ENCODE measurements at places on chromosomes 11 and 22. TPM values are rescaled to one million over a fixed set of nuclear protein-coding genes. Genes with fewer than 3 reads are reported as not detected.

DNA sequence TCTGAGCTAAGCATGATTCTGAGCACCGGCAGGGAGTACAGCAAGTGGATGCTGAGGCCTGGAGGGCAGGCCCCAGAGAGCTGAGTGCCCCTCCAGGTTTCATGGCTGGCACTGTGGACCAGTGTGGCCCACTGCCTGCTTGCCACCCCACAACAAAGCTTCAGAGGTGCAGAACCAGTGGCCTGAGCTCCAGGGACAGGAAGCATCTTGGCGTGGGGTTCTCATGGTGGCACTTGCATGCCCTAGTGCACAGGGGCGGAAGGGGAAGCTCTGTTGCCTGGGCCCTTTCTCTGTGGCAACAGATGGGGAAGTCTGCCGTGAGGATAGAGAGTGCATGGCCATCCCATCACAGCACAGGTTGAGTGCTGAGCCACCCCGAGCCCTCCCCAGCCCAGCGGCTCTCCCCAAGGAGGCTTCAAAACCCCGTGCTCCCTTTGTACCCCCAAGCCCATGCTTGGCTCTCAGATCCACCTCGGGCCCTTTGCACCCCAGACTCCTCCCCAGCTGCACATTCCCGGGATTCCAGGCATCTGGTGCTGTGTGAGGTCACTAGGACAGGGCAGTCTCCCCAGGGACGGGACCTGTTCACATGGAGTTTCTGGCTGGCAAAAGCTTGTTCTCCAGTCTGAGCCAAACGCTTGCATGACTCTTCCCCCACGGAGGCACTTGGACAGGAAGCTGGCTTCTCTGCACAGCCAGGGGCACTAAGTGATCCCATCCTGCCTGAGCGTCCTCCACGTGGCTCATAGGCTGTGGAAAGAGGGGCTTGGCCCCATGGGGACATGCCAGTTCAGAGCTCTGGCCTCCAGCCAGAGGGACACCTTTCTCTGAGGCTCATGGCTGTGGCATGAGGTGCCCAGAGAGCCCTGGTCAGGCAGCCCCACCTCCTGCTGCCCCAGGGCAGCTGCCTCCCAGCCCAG is 4.2 kb downstream of the SLC25A1 start:
- peaks cover 14% of the 10 kb centered on the region for H3K27me3 ChIP-seq
- H3K4me3 ChIP-seq = no peak overlapping the region
- no peak for DNase-seq
- H3K27ac ChIP-seq = no peak overlapping the region
- no peaks in the 10 kb centered on the region for H3K36me3 ChIP-seq

- peak overlapping the region; percentile 67 for H3K4me3 ChIP-seq
- H3K36me3 ChIP-seq = peaks cover 1% of the 10 kb centered on the region
- H3K27ac ChIP-seq = no peak overlapping the region
- H3K4me1 ChIP-seq = peaks cover 23% of the 10 kb centered on the region
- H3K27me3 ChIP-seq = peaks cover 32% of the 10 kb centered on the region
Measured at GRCh38 chr11:75428281-75428724, 4.7 kb downstream of the KLHL35 start.

B3GAT1 gene
- 0.05 TPM for total RNA-seq

GRCh38 chr11:64219354-64219684 is 6.7 kb downstream of the TRPT1 start:
- no peak overlapping the region for H3K4me3 ChIP-seq
- no peak overlapping the region for H3K27ac ChIP-seq
- DNase-seq = no peak
- H3K27me3 ChIP-seq = no peaks in the 10 kb centered on the region
- H3K4me1 ChIP-seq = peaks cover 18% of the 10 kb centered on the region

All from naive thymus-derived CD8-positive, alpha-beta T cell (primary cell).